ENCODE measurements at places on chromosomes 12 and 14.

GRCh38 chr14:23209651-23210423, 26.4 kb upstream of the SLC7A8 start:
- DNase-seq, result no peak

- DNase-seq, result no peak
These were observed 24.6 kb downstream of the ATG2B start for GRCh38 chr14:96338551-96338950.

- DNase-seq, result peak; percentile 42
These were observed 74.3 kb upstream of the CPM start for GRCh38 chr12:69007101-69007854.

DNA sequence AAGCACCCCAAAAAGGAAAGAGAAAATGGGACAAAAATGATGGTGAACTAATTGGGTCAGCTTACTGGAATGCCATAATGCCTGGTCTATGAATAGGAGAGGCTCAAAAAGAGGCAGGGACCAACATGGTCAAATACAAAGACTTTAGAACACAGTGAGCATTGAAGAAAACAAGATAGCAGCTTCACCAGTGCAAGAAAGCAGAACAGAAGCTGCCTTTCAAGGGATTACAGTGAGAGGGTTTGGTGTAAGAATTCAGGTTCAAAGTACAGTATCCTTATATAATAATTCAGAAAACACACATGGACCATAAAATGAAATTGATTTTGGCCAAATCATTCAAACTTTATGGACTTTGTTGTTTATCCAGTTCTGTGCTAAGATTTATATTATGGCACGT, 162.1 kb downstream of the NAV3 start:
- DNase-seq, result no peak

All from DMS153 (cell line).